Smooth muscle cell of the brain vasculature (primary cell): ENCODE measurements at places on chromosomes 2 and 18.

- DNase-seq = no peak
These were observed 48.2 kb downstream of the CABYR start for GRCh38 chr18:24187049-24187448.

DNA sequence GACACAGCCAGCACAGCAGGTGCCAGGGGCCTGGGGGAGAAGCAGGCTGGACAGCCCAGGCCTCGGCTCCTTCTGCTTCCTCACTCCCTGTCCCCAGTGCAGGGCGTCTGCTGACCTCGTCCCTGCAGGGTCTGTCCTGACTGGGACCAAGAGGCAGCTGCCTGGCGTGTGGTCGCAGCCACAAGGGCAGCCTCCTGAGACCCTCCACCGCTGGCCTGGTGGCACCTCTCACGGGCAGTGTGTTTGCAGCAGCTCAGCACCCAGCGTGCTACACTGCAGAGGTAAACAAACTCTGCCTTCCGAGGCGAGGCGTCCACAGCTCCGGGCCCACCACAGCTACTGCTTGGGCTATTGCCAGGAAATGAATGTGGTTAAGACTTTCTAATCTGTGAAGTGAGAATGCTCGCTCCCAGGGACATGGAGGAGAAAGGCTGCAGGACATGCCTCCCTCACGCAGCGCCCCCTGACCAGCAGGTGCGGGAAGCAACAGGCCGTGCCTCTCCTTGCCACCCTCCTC is 46.1 kb upstream of the HPCAL1 start:
- DNase-seq = no peak

DNA sequence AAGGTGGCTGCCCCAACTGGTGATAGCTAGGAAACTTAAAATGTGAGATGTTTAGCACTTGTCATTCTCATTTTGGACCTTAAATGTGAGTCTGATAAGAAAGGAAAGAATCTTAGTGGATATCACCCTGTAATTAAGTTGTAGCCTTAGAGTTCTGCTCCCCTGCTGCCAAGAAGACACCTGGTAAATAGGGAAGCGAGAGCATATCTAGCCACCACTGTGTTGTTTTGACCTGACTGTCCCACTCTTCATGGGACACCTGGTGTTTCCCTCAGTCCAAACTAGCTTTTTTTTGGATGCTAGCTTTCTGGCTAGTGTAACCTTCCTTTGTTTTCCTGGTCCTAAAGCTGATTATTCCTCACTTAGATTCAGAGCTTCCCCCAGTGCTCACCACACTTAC is 357.6 kb downstream of the RAD51AP2 start:
- no peak for DNase-seq

GRCh38 chr18:3069671-3070433 is 56.9 kb upstream of the LPIN2 start:
- no peak for DNase-seq

DNA sequence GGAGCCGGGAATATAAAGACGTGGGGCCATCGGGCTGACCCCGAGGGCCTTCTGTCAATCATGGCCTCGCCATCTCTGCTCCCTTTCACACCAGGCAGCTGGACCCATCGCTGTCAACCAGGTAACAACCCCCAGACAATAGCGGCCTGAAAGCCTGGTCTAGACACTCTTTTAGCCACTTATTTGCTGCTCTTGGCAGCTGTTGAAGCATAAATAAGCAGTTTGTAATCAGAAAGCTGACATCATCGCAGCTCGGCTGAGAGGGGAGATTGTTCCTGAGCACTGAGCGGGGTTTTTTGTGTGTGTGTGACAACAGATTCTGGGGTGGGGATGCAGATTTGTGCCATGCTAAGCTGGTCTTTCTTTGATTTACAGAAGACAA is 423.6 kb upstream of the POU3F3 start:
- DNase-seq = no peak
